ENCODE measurements at places on chromosomes 7 and 10.

GRCh38 chr10:129712000-129712399 is 245.0 kb downstream of the MGMT start:
- no peak for DNase-seq

GRCh38 chr10:127243490-127244272 is 47.3 kb upstream of the INSYN2A start:
- no peak for DNase-seq

DNA sequence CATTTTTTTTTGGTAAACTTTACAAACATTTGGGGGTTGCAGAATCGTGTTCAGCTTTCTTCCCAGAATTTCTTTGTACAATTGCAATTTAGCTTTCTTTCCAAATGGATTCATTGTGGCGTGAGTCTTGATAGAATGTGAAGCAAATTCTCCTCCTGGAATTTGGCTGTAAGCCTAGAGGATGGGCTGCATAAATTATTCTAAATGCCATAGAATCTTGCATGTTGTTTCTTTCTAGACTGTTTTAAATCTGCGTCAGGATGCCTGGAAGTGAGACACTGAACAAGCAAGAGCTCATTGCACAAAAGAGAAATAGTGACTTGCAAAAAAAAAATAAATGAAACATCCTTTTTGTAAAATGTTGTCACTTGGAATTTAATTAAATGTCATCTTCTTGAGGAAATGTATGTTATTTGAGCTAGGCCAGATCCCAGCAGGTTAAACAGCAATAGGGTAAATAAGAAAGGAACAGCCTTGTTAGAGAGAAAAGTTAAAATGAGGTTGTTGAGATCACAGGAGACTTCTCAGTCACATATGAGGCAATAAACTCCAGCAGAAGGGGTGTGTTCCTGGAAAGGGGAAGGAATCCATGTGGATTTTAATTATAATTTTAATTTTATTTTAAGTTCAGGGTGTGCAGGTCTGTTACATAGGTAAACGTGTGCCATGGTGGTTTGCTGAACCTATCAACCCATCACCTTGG is 483.0 kb downstream of the PLXDC2 start:
- no peak for DNase-seq

- no peak for DNase-seq
These were observed 76.4 kb upstream of the UCN3 start for GRCh38 chr10:5288359-5288758.

DNA sequence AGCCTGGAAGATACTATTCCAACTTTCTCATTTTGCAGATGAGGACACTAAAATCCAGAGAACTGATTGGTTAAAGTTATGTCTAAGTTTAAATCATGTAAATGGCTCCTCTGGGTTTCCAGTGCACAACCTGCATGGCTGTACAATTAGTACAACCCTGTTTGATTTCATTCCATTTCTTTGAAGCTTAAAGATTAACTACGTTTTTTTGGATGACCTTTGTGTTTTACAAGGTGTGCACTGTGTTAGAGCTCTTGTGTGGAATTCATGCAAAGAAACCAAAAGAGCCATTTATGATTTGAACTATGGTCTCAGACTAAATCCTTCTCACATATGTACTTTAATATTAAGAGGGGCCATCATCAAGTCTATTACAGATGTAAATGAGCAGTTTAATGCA is 149.5 kb downstream of the TMEM168 start:
- DNase-seq, result no peak

DNA sequence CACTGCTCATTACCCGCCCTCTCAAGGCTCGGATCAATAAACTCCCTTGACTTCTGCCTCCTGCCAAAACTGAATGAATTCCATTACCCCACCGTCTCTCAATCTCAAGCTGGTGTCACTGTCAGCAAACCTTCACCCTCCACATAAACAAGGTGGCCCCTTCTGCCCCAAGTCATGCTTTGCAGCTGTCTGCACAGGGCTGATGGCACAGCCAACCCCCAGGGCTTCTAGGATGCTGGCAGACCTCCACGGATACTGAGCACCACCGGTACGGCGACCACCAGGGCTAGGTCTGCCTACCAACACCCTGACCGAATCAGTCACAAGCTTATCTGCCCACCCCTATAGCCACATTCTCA is 46.1 kb downstream of the PARD3 start:
- DNase-seq, result no peak

GRCh38 chr7:74606101-74606908 is 51.2 kb upstream of the GTF2I start:
- DNase-seq, result no peak

GRCh38 chr7:43847496-43847895 is 21.8 kb downstream of the MRPS24 start:
- no peak for DNase-seq

Measured in skeletal muscle cell (primary cell).